ENCODE measurements at places on chromosomes 11 and 22.

GRCh38 chr11:6006395-6006794, 351 bp downstream of the OR56A4 start:
- no peak for DNase-seq

- no peak for DNase-seq
Observed at GRCh38 chr11:18457450-18457849, 1.8 kb downstream of the LDHAL6A start.

DNA sequence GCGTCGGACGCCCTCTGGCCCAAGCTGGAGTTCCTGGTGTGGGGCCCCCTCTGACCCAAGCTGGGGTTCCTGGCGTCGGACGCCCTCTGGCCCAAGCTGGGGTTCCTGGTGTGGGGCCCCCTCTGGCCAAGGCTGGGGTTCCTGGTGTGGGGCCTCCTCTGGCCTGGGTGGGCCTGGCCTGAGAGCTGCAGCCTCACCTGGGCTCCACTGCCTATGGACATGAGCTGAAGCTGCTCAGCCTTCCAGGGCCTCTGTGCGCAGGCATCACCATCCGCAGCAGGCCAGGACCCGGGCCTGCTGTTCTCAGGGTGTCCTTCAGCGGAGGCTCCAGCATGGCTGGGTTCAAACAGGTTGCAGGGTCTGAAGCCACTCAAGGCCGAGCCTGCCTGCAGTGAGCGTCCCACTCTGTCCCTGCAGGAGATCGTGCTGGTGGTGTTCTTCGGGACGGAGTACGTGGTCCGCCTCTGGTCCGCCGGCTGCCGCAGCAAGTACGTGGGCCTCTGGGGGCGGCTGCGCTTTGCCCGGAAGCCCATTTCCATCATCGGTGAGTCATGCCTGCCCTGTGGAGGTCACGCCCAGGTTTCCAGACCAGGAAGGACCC, 125.5 kb downstream of the KCNQ1 start:
- no peak for DNase-seq

- no peak for DNase-seq
Observed at GRCh38 chr22:29706486-29706885, 13.3 kb upstream of the CABP7 start.
